ENCODE measurements at places on chromosomes 6 and 20.

DNA sequence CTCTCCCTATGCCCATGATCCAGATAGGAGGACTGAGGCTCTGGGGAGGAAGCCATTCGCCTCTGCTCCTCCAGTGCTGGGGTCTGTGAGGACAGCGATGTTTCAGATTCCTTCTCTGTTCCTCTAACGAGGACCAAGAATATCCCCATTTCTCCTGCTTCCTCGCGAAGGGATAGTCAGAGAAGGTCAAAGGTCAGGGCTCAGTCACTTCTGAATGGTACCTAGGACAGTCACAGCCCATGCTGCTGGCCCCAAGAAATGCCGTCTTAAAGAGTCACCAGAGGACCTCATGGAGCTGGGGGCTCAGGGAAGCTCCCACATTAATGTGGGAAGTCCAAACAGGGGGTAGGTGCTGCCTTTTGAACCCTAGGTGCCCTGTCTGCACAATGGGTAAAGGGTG is 2.1 kb downstream of the FOXS1 start:
- no peak for DNase-seq

DNA sequence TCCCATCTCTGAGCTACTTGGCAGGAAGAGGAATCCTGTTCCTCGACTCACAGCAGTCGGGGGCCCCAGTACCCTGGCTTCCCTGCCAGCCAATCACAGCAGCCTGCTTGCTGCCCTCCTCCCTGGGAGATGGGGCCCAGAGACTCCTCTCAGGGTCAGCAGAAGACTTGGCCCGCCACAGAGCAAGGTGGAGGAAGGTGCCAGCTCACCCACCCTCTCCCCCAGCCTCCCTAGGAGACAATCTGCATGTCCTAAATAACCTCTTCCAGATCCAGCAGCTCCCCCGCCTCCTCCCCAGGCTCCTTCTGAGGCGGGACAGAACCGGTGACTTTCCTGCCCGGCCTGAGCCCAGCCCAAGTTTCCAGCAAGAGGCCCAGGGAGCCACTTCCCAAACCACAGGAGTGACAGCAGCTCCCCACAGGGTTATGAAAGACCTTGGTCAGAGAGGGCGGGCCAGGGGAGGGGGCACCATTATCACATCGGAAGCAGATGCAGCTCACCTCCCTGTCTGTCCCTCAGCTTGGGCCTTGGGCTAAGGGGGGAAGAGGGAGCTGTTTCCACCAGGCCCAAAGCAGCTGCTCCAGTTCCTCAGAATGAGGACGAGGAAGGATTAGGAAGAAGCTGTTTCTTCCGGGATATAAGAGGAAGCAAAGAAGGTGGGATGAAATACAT is 2.3 kb downstream of the CCND3 start:
- peak; percentile 64 for DNase-seq

- DNase-seq, result peak; percentile 59
Observed at GRCh38 chr20:23631981-23632710, 5.6 kb downstream of the CST3 start.

- no peak for DNase-seq
Observed at GRCh38 chr6:37878150-37878710, 58.7 kb downstream of the ZFAND3 start.

- peak; percentile 30 for DNase-seq
Observed at GRCh38 chr20:24648919-24649318, 179.5 kb downstream of the SYNDIG1 start.

DNA sequence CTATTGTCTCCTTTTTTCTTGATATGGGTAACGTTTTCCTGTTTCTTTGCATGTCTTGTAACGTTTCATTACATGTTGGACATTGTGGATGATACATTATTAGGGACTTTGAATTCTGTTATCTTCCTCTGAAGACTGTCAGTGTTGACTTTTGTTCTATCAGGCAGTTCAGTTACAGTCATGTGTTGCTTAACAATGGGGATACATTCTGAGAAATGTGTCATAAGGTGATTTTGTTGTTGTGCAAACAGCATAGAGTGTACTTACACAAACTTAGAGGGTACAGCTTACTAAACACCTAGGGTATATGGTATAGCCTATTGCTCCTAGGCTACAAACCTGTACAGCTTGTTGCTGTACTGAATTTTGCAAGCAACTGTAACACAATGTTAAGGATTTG is 64.7 kb downstream of the AK9 start:
- DNase-seq, result no peak

DNA sequence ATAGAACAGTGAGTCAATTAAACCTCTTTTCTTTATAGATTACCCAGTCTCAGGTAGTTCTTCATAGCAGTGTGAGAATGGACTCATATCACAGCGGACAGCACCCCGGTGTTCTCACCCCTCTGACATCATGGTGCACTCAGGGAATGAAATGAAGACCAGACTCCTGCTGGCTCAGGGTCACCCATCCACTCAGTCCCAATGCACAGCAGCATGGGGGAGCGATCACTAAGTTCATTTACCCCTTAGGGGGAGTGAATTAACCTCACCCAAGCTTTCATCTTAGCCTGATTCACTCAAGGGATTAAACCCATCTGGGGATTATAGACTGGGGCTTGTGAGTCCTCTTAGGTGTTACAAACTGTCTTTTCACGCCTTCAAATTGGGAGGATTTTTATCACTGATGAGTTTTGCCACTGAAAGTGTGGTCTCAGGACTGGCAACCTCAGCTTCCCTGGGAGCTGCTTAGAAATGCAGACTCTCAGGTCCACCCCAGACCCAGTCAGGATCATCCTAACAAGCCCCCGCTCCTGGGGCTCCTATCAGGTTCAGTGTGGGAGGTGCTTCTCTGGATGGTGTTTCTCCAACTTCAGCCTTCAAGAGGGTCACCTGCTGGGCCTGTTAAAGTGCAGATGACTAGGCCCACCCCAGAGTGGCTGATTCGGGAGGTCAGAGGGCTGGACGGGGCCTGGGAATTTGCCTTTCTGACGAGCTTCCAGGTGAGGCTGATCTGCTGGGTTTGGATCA is 44.3 kb upstream of the FRMD1 start:
- DNase-seq, result no peak

GRCh38 chr6:26031151-26031594 is 56.1 kb upstream of the HFE start:
- no peak for DNase-seq

DNA sequence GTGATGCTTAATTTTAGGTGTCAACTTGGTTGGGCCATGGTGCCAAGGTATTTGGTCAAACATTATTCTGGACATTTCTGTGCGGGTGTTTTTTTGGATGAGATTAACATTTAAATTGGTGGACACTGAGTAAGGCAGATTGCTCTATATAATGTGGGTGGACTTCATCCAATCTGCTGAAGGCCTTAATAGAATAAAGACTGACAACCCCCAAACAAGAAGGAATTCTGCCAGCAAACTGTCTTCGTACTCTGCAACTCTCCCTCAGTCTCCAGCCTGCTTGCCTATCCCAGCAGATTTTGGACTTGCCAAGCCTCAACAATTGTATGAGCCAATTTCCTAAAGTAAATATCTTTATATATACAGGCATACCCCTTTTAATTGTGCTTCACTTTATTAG is 850.1 kb downstream of the TBC1D32 start:
- no peak for DNase-seq

DNA sequence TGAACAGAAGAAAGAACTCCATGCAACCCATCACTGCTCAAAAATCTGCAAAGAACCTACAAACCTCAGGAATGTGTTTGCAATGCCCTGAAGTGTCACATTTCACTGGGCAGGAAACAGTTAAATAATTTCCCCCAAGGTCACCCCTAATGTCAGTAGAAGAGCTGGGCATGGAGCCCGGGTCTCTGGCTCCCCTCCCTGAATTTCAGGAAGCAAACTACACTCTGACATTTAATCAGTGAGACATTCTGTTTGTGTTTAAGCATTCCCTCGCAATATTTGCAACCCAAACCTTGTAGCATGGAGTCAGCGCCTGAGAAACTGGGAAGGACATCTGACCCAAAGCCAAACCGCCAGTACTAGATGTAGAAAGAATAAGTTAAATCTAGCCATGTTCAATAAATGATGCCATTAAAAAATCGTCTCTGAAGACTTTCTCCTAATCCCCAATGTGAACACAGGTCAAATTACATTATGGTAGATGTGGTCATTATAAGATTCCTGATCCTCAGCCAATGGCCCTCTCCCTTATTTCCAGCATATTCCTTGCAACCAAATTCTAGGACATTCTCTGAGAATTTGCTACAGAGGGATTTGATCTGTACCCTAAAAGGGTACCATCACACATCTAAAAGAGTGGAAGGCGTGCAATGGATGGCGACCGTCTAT is 91.2 kb upstream of the ADTRP start:
- DNase-seq, result no peak

- DNase-seq, result no peak
Observed at GRCh38 chr6:43444036-43444435, 11.3 kb downstream of the DLK2 start.

DNA sequence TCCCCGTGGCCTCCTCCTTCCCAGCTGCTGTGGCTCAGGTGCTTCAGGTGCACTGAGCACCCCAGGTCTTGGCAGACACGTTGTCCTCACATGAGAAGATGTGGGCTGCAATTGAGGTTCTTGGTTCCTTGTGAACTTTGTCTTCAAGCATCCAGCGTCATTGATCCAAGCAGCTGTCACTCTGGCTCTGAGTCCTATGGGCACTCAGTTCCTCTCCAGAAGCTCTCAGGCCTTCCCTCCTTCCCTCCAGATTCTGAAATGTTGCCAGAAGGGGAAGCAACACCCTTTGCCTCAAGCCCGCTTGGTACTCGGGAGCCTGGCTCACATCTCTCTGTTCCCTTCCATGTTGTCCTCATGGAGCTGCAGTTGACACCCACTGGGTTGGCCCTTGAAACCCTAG is 8.4 kb upstream of the MRGBP start:
- no peak for DNase-seq

GRCh38 chr20:15703171-15703911 is 869.9 kb downstream of the KIF16B start:
- no peak for DNase-seq

- no peak for DNase-seq
Observed at GRCh38 chr6:165580136-165580535, 82.9 kb downstream of the PDE10A start.

- DNase-seq, result no peak
Observed at GRCh38 chr6:147156799-147157382, 47.3 kb upstream of the STXBP5 start.

- DNase-seq, result no peak
Observed at GRCh38 chr6:125274935-125275334, 26.8 kb downstream of the HDDC2 start.

DNA sequence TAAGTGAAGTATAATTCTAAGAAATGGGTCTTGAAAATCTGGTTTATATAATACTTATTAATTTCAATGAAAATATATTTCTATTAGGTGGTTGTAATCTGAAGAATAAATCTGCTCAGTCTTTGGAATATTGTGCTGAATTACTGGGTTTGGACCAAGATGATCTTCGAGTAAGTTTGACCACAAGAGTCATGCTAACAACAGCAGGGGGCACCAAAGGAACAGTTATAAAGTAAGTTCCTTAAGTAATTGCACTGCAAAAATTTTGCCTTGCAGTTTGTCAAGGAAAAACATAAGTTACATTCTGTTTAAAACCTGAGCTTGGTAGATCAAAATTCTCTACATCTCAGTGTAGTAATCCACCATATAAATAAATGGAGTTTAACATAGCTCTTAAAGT is 106.0 kb downstream of the MYO6 start:
- DNase-seq, result no peak

Data from sciatic nerve (tissue), 2 donors.